ENCODE measurements at places on chromosomes 16 and 17.

DNA sequence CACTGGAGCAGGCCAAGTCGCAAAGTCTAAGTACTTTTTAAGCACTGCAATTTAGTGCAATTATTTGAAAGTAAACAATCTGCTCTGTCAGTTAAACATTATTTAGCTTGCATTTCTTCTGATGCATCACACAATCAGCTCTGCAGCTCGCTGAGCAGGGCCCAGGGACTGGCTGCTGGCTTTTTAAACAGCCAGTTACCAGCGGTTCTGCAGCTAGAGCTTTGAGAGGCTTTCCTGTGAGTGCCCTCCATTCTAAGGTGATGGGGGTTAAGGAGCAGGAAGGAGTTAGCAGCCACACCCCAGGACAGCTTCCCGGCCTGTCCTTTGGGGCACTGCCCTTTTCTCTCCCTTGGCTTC is 154.3 kb downstream of the SALL1 start:
- DNase-seq = no peak

- no peak for DNase-seq
These were observed 50.2 kb upstream of the NDRG4 start for GRCh38 chr16:58449768-58450167.

DNA sequence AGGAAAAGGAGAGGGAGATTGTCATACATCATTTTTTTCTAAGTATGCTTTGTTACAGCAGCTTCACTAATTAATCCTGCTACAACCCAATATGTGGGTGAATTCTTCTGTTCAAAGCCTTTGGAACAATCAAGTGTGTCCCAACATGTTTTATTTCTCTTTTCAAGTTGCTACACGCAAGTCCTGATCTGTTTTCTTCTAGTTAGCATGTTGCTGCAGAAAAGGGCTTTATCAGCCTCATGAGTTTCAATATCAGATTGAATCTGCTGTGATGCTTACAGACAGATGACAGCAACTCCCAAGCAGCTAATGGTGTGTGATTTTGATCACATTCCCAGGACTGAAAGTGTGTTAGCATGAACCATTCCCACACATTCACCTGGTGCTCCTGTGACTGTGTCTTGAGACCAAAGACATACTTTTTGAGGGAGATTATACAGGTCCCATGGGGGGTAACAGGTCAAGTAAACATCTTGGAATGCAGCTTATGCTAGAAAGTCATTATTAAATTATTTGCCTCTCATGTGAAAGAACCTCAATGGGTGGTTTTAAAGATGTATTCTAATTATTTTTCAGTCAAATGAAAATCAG is 96.9 kb upstream of the KCNJ16 start:
- no peak for DNase-seq

- no peak for DNase-seq
These were observed 13.0 kb downstream of the GPR142 start for GRCh38 chr17:74380086-74380958.

- no peak for DNase-seq
These were observed at the start of gene CCL2 for GRCh38 chr17:34254651-34255380. Gene CCL2, plus strand, starts transcription at chr17:34255285. Its CDS starts 65 bp downstream, at chr17:34255350.

GRCh38 chr17:71495420-71495819 is 625.4 kb upstream of the SOX9 start:
- DNase-seq = no peak

GRCh38 chr16:10964891-10965326 is 20.5 kb downstream of the CLEC16A start:
- no peak for DNase-seq

GRCh38 chr17:82802075-82802780 is 37.6 kb downstream of the ZNF750 start:
- DNase-seq = no peak

DNA sequence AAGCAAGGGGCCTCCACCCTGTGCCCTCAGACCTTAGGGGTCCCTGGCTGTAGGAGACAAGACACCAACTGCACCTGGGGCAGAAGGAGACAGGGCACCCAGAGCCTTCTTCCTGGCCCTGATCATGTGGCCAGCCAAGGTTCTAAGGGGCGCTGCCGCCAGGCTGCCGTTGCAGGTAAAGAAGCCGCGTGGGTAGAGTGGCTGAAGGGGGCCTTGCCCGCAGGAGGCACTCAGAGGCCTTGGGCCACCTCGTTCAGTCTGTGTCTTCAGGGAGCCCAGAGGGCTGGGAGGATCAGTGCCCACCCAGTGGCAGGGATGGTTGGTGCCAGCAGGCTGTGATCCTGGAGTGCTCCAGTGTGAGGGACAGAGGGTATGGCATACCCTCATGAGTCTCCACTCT is 1.6 kb upstream of the AATK start:
- DNase-seq = no peak

- DNase-seq = no peak
These were observed 191.4 kb downstream of the CYLD start for GRCh38 chr16:50933262-50933661.
